A172 (cell line): ENCODE measurements at places on chromosomes 12 and 14. TPM values are rescaled to one million over a fixed set of nuclear protein-coding genes. Genes with fewer than 3 reads are reported as not detected.

AKAP3 gene
- total RNA-seq, result 0.14 TPM in 1 of 2 replicates, not detected in the other

GRCh38 chr14:60184905-60185555 is 19.8 kb upstream of the DHRS7 start:
- DNase-seq, result no peak

PSMC1 gene
- 677 and 742 TPM in 2 replicates for total RNA-seq

- DNase-seq, result peak; percentile 36
These were observed 1320.5 kb downstream of the AACS start for GRCh38 chr12:126385785-126386184.

CYP46A1 gene
- total RNA-seq, result 0.12 and 0.96 TPM in 2 replicates

DNA sequence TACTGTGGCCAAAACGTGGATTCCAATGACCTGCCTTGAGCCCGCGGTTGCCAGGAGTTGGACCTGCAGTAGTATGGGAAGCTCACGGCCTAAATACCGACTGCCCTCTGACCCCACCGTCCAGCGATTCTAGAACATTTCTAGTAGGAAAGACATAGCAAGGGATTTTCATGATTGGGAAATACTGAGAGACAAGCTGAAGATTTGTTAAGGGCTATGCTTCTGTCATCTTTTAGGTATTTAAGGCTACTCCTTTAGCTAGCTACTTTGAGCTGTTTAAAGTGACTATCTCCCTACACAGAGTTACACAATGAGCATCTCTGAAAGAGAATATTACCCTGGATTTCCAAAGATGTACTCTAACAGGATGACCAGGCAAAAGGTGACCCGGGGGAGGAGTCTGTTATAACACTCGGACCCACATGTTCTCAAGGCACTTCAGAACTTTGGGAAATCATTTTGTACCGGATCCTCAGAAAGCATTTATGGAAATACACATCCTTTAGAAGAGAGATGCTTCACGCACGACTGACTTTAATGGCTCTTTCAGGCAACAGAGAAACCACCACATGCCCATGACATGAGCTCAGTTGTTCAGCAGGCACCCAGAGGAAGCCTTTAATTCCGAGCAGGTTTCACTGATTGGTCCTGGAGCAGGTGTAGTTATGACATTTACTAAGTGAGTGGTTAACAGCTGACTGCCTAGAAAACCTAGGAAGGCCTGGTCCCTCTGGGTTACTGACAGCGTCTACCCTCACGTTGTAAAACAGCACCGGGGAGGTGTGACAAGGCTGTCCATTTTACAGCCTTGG is 4.2 kb downstream of the BAG5 start:
- DNase-seq, result no peak

GRCh38 chr12:67892259-67893021 is 96.8 kb upstream of the IFNG-AS1 start:
- no peak for DNase-seq

DNA sequence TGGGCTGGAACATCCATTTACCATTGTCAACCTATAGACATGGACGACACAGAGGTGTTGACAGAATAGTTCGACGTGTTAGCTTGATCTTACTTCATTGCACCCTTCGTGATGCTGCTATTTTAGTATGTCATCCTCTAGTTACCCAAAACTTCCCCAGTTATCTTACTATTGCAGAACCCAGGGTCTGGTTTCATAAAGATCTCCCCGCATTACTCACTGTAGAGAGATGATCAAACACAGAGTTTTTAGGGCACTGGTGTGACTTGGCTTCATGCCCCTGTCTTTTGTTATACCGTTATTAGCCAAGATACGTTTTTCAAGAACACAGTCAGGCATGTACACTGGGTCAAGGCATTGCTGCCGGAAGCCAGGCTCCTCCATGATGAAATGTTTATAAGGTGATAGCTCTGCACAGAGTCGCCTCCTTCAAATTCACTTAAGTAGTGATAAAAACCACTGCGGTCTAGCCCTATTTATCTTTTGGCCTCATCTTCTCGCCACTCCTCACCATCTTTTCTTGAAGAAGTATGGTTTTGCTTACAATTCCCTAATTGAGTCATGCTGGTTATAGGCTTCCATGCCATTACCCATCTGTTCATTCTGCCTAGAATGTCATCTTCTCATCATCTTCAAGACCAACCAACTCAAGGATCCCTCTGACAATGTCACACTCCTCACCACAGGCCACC is 1127.9 kb downstream of the VRK1 start:
- DNase-seq, result no peak

DNA sequence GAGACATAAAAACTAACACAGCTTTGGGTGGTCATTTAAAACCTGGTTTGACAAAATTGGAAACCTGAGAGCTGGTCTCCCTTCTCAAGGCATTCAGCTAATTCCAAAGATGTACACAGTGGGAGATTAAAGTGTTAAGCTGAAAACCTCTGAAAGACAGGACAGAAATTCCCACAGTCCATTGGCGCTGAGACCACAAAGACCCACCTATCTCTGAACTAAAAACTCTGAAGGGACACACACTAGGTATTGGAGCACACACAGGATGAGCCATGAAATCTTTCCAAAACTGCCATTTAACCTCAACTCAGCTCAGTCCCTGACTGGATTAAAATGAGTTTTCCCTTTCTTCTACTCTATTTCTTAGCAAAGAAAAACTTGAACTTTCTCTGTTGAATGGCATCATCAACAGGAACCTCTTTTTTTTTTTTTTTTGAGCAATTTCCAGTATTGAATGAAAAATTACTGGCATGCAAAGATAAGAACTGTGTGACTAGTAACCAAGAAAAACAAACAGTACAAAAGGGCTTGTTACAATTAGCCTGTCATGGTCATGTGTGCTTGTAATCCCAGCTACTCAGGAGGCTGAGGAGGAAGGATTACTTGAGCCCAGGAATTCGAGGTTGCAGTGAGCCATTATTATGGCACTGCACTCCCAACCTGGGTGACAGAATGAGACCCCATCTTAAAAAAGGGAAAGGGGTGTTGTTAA is 82.4 kb downstream of the IPO8 start:
- DNase-seq, result peak; percentile 35

DNA sequence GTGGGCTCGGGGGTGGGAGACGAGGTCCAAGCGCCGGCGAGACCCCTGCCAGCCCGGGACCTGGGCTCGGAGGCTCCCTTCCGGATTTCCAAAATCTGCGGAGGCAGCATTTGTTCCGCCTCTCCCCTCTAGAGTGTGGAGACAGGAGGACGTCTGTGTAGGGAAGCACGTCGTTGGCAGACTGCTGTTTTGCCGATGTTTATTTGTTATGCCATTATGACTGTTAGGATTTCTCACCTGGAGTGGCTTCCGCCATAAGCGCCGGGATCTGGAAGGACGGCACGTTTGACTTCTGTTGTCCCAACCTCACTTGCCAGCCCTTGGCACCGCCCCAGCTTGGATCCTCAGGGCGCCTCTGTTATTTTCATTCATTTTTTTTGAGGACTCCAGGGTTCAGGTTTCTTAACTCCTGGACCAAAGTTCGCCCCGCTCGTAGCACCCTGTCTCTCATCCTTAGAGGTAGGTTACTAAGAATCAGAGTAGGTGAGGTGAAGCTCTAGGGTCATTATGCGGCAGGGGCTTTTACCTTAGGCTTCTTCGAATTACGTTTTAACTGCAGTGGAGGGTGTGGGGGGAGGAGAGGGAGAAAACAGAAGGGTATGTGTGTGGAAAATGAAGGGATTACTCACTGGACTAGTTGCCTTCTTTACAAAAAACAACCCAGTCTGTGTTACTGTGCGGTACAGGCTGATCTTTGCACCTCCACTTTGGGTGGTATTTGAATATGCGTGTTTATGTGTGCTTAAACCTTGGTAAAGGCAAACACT is 547 bp upstream of the PYGL start:
- no peak for DNase-seq

DNA sequence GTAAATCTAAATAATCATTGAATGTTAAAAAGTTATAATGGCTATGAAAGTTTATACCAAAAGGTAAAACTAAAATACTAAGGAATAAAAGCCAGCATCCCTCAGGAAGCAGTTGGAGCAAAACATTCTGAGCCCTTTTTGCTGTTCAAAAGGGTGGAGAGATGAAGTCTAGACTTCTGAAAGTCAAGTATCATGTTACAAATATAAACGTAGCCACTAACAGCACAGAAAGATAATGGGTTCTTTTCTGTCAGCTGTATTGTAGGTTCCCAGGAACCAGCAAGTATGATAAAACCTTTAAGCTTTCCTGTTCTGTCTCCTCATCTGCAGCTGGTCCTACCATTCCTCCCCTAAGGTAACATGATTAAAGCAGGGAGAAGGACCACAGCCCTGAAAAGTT is 16.4 kb upstream of the PLD4 start:
- DNase-seq, result no peak

BEST3 gene
- 0.31 and 1.3 TPM in 2 replicates for total RNA-seq

DNA sequence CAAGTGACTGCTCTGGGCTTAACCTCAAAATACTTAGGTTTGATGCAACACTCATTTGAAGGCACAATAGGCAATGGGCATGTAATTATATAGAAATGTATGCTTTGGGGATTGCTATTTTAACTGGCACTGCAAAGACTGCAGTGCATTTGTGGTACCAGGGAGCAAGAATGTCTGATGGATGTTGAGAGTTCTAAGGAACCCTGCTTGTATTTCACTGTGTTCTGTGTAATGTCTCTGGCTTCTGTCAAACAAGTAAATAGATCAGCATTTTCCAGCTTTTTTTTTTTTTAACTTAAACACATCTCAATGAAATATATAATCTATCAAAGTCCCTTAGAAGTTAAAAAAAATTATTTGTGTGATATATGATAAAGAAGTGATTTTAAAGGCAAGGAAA is 94.8 kb upstream of the ATP2B1 start:
- DNase-seq, result no peak

LRIG3 gene
- total RNA-seq, result 17.9 and 30.7 TPM in 2 replicates

SLC17A8 gene
- not detected in 2 replicates for total RNA-seq

KRT75 gene
- total RNA-seq, result 0.07 TPM in 1 of 2 replicates, not detected in the other

GRCh38 chr14:61649283-61649682 is 46.0 kb upstream of the HIF1A start:
- no peak for DNase-seq

- DNase-seq, result no peak
These were observed 121.6 kb downstream of the TMEM132C start for GRCh38 chr12:128388461-128389000.

GRCh38 chr14:75147423-75148071 is 20.7 kb upstream of the NEK9 start:
- peak; percentile 18 for DNase-seq

- peak; percentile 89 for DNase-seq
These were observed 51.2 kb downstream of the TESPA1 start for GRCh38 chr12:54933376-54933775.

DNA sequence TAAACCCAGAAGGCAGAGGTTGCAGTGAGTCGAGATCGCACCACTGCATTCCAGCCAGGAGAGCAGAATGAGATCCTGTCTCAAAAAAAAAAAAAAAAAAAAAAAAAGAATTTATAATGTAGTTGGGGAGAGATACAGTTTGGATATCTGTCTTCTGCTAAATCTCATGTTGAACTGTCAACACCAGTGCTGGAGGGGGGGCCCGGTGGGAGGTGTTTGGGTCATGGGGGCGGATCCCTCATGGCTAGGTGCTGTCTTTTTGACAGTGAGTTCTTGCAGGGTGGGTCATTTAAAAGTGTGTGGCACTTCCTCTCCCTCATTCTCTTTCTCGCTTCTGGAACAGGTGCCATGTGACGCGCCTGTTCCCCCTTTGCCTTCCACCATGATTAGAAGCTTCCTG is 32.8 kb downstream of the CLIP1 start:
- no peak for DNase-seq

GRCh38 chr14:95320078-95320895 is 579 bp upstream of the CLMN start:
- DNase-seq, result no peak

DNA sequence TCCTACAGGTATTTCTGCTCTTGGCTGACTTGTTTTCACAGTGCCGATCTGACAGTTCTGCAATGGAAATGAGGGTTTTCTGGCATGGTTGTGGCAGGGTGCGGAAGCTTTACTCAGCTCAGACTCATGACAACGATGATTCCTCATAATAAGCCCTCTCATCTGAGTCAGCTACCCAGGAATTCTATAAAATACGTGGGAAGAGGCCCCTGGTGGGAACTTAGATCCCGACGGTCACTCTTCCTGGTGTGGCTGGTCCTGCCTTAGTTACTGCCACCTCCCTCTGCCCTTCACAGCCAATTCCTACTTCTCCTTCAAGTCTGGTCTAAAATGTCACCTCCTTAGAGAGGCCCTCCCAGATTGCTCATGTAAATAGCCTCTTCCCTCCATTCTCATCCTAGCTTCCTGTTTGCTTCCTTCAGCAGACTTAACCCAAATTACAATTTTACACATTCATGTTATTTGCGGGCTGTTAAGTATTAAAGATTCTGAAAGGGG is 104.2 kb upstream of the MAP1LC3B2 start:
- peak; percentile 97 for DNase-seq

TUNAR gene
- not detected in 2 replicates for total RNA-seq

- DNase-seq, result no peak
These were observed 150.0 kb upstream of the SYT10 start for GRCh38 chr12:33589576-33590114.

DNA sequence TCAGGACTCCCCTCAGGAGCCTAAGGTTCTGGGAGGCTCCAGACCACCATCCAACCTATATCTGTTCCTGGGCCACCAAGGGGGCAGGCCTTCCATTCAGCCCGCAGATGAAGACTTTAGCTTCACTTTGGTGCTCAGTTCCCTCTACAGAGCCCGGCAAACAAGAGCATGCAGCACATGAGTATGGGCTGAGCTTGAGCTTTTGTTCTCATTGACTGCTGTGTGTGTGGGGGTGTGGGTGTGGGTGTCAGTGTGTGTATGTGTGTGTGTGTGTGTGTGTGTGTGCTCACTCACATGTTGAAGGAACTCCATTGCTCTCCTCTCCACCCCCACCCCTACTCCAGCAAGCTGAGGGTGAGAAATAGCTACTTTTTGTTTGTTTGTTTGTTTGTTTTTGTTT is 219.1 kb downstream of the ZFP36L1 start:
- DNase-seq, result no peak

GTF2H3 gene
- total RNA-seq, result 44.0 and 56.3 TPM in 2 replicates

MANSC4 gene
- total RNA-seq, result not detected in 2 replicates

GPATCH2L gene
- total RNA-seq, result 30.4 and 41.2 TPM in 2 replicates

DNA sequence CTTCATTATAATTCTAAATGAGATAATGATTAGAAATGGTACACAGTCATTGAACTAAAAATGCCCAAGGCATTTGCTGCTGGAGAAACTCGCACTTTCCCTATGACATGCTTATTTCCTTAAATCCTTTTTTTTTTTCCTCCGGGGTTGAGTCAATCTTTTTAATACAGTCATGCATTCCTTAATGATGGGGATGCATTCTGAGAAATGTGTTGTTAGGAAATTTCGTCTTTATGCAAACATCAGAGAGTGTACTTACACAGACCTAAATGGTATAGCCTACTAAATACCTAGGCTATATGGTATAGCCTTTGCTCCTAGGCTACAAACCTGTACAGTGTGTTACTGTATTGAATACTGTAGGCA is 29.8 kb upstream of the DACT1 start:
- DNase-seq, result no peak

DNA sequence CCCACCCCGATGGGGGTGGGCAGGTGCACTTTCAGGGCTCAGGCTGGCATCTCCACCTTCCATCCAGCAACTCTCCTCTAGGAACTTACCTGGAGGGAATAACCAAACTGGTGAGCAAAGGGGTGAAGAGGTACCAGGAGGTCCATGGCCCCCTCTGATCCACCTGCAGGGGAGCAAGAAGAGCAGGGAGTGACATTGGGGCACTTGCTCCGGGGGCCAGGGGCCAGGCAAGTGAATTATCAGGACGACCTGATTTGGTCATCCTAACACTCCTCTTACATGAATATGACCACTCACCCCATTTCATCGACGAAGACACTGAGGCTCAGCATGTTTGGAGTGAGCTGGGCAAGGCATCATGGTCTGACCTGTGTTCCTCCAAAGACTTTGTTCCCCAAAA is 6.0 kb downstream of the DIO3 start:
- no peak for DNase-seq

MYF6 gene
- not detected in 2 replicates for total RNA-seq

CALM1 gene
- total RNA-seq, result 395 and 420 TPM in 2 replicates

GRCh38 chr12:32399370-32400113 is at the start of gene FGD4:
Gene FGD4 (plus strand): TSS chr12:32399558.
- peak; percentile 66 for DNase-seq
